Stimulated activated naive CD4-positive, alpha-beta T cell treated with Interleukin-2 at 50 U/mL for 16 hours (primary cell): ENCODE measurements at places on chromosomes 12 and 14.
A peak's percentile ranks its signal among the peaks of the same experiment; 100 is the strongest.

- no peak for DNase-seq
These were observed 444.4 kb upstream of the ATP2B1 start for GRCh38 chr12:90152897-90153624.

DNA sequence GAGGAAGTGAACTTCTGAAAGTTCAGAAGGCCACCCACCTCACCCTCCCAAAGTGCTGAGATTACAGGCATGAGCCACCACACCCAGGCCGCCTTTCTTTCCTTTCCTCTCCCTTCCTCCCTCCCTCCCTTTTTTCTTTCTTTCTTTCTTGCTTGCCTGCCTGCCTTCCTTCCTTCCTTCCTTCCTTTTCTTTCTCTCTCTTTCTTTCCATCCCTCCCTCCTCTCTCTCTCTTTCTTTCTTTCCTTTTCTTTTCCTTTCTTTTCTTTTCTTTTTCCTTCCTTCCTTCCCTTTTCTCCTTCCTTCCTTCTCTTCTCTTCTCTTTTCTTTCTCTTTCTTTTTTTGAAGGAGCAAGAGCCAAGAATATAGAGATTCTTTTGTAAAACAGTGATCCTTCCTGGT, 208.3 kb upstream of the HMGA2 start:
- no peak for DNase-seq

- DNase-seq, result no peak
These were observed 77.4 kb downstream of the TMTC1 start for GRCh38 chr12:29706311-29706710.

- DNase-seq, result no peak
These were observed 545 bp downstream of the PPFIA2 start for GRCh38 chr12:81758421-81759189.

DNA sequence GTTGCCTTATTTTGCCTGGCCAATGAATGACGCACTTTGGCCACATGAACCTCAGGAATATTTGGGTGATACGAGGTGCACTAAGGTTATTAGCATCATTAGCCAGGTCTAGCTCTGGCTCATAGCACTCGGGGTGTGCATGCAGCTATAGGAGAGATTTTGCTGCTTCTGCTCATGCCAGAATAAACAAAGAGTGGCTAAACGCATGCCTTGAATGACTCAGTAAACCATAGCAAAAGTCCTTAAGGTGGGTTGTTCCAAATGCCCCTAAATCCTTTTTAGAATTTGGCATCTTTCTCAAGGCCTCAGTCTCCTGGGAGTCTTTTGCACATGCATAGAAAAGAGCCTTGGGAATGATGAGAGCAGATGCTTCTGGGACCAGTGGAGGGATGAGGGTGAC, 343.7 kb upstream of the FKBP4 start:
- DNase-seq, result no peak

GRCh38 chr12:11623382-11623781, 26.1 kb upstream of the ETV6 start:
- no peak for DNase-seq

- DNase-seq, result no peak
These were observed 103.2 kb upstream of the MDGA2 start for GRCh38 chr14:47778631-47779030.

DNA sequence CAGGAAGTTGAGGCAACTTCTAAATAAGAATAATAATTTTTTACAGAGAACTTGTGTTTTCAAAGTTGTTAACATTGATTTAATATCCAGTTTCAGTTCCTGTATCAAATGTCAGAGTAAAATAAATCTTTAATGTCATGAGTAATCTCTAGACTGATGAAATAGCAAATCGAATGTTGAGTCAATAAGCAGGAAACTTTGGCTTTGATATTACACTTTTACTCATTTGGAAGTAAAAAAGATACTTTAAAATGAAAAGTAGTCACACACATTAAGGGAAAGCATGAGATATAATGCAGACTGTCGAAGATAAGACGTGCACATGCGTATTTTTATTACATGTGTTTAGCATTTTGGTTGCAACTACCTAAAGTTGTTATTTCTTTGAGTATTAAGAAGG, 78.2 kb upstream of the PTGDR start:
- no peak for DNase-seq

GRCh38 chr12:66971816-66972215, 292.9 kb upstream of the GRIP1 start:
- no peak for DNase-seq

GRCh38 chr12:81461163-81461562, 298.0 kb downstream of the PPFIA2 start:
- no peak for DNase-seq

GRCh38 chr14:72600551-72601330, 293.2 kb downstream of the DPF3 start:
- no peak for DNase-seq

DNA sequence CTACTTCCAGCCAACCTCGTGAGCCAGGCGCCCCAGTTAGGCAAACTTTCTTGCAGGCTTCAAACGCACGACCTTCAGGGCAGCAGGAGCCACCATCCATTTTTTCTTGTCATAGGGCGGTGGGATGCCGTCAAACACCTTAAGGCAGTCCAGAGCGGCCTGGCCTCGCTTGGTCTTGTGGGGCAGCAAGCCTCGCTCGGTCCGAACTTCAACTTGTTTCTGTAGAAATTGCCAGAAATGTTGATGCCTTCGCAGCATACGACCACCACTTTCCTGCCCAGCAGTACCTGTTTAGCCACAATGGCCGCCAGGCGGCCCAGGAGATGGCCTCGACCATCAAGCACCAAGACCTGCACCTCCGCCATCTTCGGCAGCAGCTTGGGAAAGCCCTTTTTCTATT, 474.7 kb downstream of the MDGA2 start:
- DNase-seq, result no peak

GRCh38 chr12:93011100-93011499, 82.0 kb upstream of the EEA1 start:
- no peak for DNase-seq

GRCh38 chr12:9106067-9106466, 9.7 kb downstream of the A2M start:
- DNase-seq, result no peak

DNA sequence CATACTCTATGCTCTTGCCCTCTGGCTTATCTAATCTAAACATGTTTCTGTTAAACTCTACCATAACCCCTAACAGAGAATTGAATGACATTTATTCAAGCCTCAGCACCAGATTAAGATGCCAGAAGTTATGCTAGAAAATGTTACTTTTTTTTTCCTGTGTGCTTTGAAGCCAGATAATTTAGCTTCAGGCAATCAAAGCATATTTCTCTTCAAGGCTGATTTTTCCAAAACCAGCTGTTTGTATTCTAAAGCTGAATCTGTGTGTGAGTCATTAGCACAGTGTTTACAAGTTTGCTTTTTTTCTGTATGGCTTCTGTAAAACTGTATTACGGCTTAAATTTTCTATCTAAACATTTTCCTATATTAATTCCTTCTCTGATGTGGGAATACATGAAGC, 326.1 kb downstream of the FSCB start:
- DNase-seq, result no peak

GRCh38 chr12:65685514-65685913, 138.8 kb upstream of the HMGA2 start:
- DNase-seq, result no peak

GRCh38 chr14:94483071-94483451, 7.1 kb upstream of the SERPINA9 start:
- no peak for DNase-seq

DNA sequence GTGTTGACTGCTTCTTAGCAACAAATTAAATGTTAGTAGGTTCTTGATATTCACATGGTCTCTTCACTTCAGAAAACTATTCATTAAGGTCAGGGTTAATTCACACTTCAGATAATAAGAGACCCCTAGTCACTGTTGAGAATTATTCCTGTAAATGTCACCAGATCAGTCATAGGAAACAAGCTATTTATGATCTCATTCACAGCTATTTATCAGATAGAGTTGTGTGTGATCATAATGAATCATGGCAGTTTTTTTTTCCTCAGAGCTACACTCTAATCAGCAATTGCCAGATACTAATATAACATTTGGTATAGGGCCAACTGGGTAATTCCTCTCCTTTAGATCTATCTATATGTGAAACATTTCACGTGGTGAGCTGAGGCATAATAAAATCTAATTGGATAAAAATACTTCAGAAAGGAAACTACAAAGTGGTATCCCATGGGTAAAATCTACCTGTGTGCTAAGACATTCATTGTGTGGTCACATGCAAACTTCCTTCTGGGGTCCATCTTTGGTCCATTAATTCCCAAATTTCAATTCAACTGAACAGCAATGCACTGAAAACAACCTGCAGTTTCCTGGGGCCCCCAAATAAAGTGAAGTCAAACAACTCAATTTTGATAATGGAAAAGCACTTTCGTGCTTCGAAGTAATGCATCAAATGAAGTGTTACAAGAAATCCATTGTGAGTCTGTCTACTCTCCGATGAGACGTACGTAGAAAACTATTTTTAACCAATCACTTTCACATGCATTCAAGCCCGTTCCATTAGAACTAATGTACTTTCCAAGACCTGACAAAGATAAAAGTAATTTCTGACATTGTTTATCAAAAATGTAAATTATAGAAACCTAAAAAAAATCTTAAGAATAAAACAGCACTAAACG, 197.0 kb downstream of the ACSS3 start:
- DNase-seq, result no peak

DNA sequence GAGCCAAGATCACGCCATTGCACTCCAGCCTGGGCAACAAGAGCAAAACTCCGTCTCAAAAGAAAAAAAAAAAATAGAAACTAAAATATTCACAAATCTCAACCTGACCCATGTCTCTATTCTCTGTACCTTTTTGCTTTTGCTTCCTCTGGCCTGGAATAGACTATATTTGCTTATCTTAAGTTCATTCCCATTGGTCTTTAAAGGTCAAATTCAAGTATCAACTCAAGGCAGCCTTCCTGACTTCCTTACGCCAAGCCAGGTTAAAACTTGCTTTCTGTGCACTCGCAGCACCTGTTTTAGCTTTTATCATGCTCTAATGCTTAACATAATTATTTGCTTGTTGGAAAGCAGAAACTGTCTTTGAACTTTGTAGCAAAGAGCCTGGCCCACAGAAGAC, 14.8 kb downstream of the PYM1 start:
- DNase-seq, result no peak

- DNase-seq, result no peak
These were observed 172.0 kb downstream of the BCAT1 start for GRCh38 chr12:24776861-24777260.

GRCh38 chr12:116026346-116026745, 251.1 kb downstream of the MED13L start:
- no peak for DNase-seq

GRCh38 chr14:23104591-23105347, at the start of gene CIROP:
Gene CIROP, minus strand, starts transcription at chr14:23104989. Its CDS starts 69 bp downstream, at chr14:23104920.
- no peak for DNase-seq

GRCh38 chr14:21978184-21978998, 304.8 kb upstream of the OR4E1 start:
- DNase-seq, result peak; percentile 36

- no peak for DNase-seq
These were observed 251.0 kb upstream of the SFSWAP start for GRCh38 chr12:131459773-131460365.

- no peak for DNase-seq
These were observed 1.2 kb downstream of the FLRT2 start for GRCh38 chr14:85531141-85531586.

GRCh38 chr14:105919458-105920150, 393.2 kb downstream of the TMEM121 start:
- DNase-seq, result no peak

GRCh38 chr12:93582351-93582750, 9.9 kb downstream of the SOCS2 start:
- DNase-seq, result no peak

- DNase-seq, result no peak
These were observed 1970.2 kb upstream of the FLRT2 start for GRCh38 chr14:83559721-83560120.

GRCh38 chr12:26231470-26231869, 36.1 kb downstream of the SSPN start:
- DNase-seq, result no peak

DNA sequence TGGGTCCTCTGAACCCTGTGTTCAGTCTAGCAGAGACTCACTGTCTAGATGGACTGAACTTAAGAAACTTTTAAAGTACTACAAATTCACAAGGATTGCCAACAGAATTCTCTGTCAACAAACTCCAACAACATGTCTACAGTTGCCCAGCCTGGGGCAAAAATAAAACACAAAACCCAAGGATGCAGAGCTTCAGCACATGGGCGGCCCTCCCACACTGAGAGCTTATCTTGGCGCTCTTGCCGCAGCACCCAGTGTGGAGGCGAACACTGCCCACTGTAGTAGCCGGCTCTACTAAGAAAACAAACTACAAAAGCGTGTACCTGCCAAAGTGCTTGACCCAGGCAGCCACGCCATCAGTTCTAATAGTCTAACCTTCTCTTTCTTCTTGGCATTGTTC, 66.7 kb downstream of the PTPN21 start:
- no peak for DNase-seq

- DNase-seq, result no peak
These were observed 33.2 kb upstream of the CD69 start for GRCh38 chr12:9793779-9794395.

GRCh38 chr12:115790526-115790925, 487.0 kb downstream of the MED13L start:
- DNase-seq, result no peak

GRCh38 chr14:56338674-56339073, 220.5 kb downstream of the PELI2 start:
- DNase-seq, result no peak

GRCh38 chr12:113485330-113485729, 13.7 kb upstream of the LHX5 start:
- no peak for DNase-seq

DNA sequence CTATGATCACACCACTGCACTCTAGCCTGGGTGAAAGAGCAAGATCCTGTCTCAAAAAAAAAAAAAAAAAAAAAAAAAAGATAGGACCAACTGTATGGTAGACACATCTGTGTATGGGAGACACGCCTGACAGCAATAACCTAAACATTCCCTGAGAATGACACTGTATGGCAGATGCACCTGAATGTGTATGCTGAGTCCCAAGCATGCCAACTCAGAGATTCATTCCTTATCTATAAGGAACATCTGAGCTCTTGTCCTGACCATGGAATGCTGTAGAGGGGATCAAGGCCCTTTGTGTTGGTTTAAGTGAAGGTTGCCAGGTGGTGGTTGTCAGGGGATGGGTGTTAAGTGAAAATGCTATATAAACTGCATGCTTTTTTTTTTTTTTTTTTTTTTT, 19.2 kb upstream of the LGALS3 start:
- DNase-seq, result no peak

GRCh38 chr12:57549203-57549908, 488 bp upstream of the KIF5A start:
- DNase-seq, result no peak

DNA sequence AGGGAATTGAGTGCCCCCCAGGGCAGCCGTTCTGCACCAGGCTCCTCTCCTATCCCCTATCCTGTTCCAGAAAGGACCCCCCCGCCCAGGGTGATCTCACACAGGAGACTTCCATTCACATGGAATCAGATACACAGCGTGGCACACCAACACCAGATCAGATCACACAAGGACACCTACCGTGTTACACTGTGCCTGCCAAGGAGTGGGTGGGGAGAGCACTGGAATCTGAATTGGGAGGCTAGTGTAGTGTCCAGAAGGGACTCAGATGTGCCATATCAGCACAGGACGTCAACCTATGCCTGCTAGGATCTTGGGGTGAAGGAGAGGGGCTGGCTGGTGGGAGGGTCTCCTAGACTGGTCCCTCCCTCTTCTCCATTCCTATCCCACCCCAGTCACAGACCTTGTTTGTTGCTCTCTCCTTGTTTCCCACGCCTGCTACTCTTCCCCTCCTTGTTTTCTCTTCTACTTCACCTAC, 2.3 kb downstream of the PTMS start:
- no peak for DNase-seq
